ENCODE measurements at places on chromosomes 3 and 15.

DNA sequence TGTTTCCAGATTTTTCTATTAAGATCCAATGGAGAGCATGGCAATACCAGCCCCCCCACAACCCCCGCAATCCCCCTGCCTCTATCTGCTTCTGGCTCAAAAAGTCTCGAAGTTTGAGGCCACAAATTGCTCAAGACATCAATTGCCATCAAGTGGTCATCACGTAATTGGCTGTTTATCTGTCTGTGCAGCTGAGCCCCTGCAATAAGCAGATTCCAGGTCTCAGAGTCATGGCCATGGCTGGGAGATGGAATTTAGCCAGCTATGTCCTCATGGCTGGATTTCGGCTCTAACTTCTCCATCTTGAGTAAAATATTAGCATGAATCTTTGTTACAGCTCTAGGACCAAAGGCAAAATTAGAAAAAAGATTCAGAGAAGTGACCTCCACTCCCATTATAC lies 22.7 kb downstream of the SSUH2 start:
- no peak for DNase-seq

- DNase-seq, result no peak
Observed at GRCh38 chr3:169002689-169003088, 660.8 kb downstream of the MECOM start.

DNA sequence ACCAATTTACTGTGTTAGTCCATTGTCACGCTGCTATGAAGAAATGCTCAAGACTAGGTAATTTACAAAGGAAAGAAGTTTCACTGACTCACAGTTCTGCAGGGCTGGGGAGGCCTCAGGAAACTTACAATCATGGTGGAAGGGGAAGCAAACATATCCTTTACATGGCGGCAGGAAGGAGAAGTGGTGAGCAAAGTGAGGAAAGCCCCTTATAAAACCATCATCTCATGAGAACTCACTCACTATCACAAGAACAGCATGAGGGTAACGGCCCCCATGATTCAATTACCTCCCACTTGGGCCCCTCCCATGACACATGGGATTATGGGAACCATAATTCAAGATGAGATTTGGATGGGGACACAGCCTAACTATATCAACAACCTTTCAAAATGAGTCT lies 20.2 kb downstream of the USF3 start:
- no peak for DNase-seq

- no peak for DNase-seq
Observed at GRCh38 chr3:63969876-63970275, 53.4 kb downstream of the PSMD6 start.

DNA sequence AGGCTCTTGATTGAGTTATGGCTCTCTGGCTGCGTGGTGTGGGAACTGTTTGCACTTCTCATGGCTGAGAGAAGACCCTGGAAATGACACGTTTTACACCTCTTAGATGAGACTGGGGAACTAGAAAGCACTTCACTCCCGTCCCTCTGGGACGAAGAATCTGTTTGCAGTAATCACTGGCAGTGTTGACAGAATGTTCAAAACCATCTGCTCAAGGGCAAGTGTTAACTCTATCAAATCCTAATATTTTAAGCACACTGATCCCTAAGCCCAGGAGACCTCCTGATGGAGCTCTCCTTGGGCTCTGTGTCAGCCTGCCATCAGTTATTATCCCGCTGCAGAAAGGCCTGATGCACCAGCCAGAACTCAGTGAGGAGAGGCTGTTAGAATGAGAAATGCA lies 323.8 kb upstream of the DNAJC19 start:
- DNase-seq, result no peak

- no peak for DNase-seq
Observed at GRCh38 chr15:74350295-74351275, 16.9 kb downstream of the CYP11A1 start.

Measured in hypothalamus (tissue), 51 donors.